ENCODE measurements at places on chromosomes 16 and 17.

GRCh38 chr17:44097110-44097958, 26.1 kb downstream of the HDAC5 start:
- DNase-seq, result peak; percentile 60

DNA sequence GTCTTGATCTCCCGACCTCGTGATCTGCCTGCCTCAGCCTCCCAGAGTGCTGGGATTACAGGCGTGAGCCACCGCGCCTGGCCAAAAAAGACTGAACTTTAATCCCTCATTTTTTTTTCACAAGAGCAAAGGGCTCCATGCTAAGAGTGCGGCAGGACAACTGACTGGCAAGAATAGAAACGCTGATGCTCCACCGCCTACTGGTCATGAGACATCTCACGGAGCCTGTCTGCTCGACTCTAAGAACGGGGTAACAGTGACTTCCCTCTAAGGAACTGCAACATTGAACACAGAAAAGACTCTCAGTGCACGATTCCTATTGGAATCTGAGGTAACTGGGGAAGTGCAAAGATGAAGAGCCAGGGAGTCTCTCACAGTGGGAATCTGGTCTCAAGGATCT, 23.9 kb downstream of the HIGD1B start:
- no peak for DNase-seq

GRCh38 chr17:19544366-19544765, 10.7 kb downstream of the SLC47A1 start:
- DNase-seq, result no peak

- DNase-seq, result no peak
Measured at GRCh38 chr17:11969565-11969964, 27.7 kb downstream of the ZNF18 start.

GRCh38 chr17:73901661-73902415, 257.6 kb upstream of the SDK2 start:
- no peak for DNase-seq

GRCh38 chr16:31429796-31430195, 1.6 kb upstream of the COX6A2 start:
- DNase-seq, result no peak

- no peak for DNase-seq
Measured at GRCh38 chr16:53121043-53121620, 66.3 kb downstream of the CHD9 start.

DNA sequence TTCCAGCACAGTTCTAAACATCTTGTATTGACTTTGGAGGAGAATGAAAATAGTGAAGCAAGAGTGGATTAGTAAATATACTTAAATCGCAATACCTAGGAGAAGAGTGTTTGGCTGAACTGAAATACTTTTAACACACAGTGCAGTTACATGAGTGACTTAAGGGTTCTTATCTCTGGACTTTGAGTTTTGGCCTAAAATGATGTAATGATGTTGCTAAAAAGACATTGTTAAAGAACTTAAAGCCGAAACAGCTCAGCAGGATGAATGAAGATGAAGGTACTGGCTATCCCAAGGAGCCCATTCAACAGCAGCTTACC, 28.1 kb downstream of the PMP22 start:
- DNase-seq, result no peak

GRCh38 chr16:25692742-25693508, 1.2 kb downstream of the HS3ST4 start:
- no peak for DNase-seq

GRCh38 chr17:35239823-35240222, 3.0 kb upstream of the SLFN5 start:
- no peak for DNase-seq

- DNase-seq, result no peak
Measured at GRCh38 chr17:50532452-50533024, at the start of gene EPN3. TSS of gene EPN3 (plus strand) at chr17:50532735. CDS start at chr17:50536557, 3,822 bp downstream.

DNA sequence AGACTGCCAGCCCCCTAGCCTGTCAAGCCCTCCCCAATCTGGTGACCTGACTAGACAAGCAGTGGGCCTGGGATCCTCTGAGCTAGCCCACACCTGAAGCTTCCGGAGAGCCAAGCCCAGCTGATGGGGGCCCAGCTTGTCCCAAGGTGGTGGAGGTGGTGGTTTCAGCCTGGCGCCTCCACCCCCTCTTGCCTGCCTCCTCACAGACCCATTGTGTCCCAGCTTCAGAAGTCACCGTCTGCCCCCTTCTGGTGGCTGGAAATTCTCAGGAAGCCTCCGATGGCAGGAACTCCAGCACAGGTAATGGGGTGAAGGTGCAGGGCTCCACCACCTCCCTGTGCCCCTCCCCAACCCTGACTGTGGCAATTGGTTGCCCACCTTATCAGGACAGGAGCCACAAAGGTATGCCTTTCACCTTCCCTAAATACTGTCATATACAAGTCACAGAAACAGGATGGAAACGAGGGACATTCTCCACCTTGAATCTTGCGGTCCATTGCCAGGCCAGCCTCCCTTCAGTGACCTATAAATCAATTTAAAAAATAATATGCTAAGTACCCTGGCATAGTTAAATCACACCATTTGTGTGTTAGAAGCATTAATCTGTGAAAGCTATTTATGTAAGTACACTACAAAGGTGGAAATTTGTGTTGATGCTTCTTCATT, 66.0 kb upstream of the ZNF423 start:
- peak; percentile 44 for DNase-seq

DNA sequence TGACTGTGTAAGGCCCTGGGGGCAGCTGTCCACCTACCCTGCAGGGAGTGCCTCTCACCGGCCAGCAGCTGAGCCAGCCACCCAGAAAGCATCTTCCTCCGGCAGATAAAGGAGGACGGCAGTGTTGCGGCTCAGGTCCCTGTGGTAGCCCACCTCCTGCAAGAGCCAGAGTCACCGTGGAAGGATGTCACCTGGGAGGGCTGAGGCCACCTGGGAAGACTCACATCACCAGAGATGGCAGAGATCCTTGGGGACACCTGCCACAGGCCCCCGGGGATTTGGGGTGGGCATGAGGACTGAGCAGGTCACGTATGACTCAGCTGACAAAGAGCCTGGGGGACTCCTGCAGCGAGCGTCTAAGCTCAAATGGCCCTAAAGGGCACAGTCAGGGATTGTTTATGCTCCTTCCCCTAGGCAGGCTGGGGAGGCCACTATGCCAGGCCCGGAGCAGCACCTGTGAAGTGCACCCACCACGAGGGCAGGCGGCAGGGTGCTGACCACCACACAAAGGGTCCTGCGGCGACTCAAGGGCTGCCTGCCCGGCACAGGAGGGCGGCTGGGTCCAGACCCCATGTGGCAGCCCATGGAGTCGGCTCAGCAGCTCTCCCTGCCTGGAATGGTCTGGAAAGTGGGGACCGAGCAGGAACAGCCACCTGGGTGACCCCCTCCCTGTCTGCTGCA, 44.1 kb downstream of the TNFRSF13B start:
- no peak for DNase-seq

GRCh38 chr17:81367171-81367570, 28.1 kb upstream of the BAHCC1 start:
- no peak for DNase-seq

- DNase-seq, result peak; percentile 67
Measured at GRCh38 chr16:84751947-84752346, 52.1 kb downstream of the USP10 start.

GRCh38 chr17:28379814-28380801, 8.6 kb downstream of the SARM1 start:
- no peak for DNase-seq

- no peak for DNase-seq
Measured at GRCh38 chr17:8284126-8284525, 4.3 kb upstream of the RANGRF start.

DNA sequence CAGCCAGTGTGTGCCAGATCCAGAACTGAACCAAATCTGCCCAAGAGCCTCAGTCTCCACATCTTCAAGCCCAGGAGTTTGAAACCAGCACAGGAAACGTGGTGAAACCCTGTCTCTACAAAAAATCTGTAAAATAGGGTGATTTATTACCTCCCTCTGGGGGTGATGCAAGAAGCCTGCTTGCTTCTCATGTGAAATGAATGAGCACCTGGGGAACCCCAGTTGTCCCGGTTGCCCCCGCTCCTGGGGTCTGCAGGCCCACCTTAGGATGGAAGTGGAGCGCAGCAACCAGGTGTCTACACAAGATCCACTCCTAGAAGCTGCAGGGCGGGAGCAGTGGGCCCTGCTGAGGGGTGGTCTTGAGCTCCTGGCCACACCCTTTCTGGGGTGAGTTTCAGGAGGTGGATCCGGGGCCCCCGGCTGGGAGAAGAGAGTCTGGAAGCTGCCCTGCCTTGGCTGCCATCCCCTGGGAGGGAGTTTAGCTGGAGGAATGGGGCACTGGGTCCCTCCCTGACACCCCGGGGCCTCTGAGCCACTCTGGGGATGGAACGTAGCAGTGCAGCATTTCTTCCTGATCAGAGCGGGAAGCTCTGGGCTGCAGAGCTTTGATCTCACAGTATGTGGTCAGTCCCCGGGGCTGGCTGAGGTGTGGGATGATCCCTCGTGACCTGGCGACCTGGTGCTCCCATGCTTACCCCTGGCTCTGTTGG, 117.8 kb downstream of the RAB11FIP4 start:
- DNase-seq, result no peak

- no peak for DNase-seq
Measured at GRCh38 chr16:55391760-55392375, 67.9 kb downstream of the IRX6 start.
